ENCODE measurements at places on chromosomes 5 and 9. TPM values are rescaled to one million over a fixed set of nuclear protein-coding genes. Genes with fewer than 3 reads are reported as not detected.

- DNase-seq, result no peak
These were observed 67.1 kb upstream of the HSPB3 start for GRCh38 chr5:54388409-54388808.

- DNase-seq, result peak; percentile 51
These were observed 238.7 kb upstream of the NREP start for GRCh38 chr5:111995701-111996100.

Gene SPINK4
- total RNA-seq, result not detected

- peak; percentile 22 for DNase-seq
These were observed 42.0 kb upstream of the CDC42SE2 start for GRCh38 chr5:131221888-131222287.

Gene WDR31
- total RNA-seq, result 0.22 TPM

Gene STKLD1
- total RNA-seq, result not detected

Gene F12
- 1.7 TPM for total RNA-seq

DNA sequence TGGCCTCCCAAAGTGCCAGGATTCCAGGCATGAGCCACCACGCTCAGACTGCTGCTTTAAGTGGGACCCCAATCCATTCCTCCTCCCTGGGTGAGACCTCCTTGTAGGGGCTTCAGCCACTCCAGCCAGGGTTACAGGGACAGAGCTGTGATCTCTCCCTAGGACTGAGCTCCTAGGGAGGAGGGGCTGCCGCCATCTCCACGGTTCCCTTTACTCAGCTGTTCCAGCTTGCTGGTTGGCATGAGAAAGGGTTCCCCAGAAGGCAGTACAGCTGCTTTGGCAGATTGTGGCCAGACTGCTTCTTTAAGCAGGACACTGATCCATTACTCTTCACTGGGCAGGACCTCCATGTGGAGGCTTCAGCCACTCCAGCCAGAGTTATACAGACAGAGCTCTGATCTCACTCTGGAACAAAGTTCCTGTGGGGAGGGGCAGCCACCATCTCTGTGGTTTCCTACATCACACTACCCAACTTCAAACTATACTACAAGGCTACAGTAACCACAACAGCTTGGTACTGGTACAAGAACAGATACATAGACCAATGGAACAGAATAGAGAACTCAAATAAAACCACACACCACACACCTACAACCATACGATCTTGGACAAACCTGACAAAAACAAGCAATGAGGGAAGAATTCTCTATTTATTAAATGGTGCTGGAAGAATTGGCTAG is 7.2 kb downstream of the INSL6 start:
- DNase-seq, result peak; percentile 16

Gene CSF1R
- total RNA-seq, result 0.22 TPM

GRCh38 chr9:89564346-89564878 is 40.4 kb upstream of the GADD45G start:
- DNase-seq, result peak; percentile 71

Gene AP3B1
- total RNA-seq, result 54.3 TPM

Gene COL27A1
- 0.44 TPM for total RNA-seq

Gene UNC13B
- 18.5 TPM for total RNA-seq

- DNase-seq, result no peak
These were observed 4.7 kb upstream of the PPP1R26 start for GRCh38 chr9:135474915-135475314.

DNA sequence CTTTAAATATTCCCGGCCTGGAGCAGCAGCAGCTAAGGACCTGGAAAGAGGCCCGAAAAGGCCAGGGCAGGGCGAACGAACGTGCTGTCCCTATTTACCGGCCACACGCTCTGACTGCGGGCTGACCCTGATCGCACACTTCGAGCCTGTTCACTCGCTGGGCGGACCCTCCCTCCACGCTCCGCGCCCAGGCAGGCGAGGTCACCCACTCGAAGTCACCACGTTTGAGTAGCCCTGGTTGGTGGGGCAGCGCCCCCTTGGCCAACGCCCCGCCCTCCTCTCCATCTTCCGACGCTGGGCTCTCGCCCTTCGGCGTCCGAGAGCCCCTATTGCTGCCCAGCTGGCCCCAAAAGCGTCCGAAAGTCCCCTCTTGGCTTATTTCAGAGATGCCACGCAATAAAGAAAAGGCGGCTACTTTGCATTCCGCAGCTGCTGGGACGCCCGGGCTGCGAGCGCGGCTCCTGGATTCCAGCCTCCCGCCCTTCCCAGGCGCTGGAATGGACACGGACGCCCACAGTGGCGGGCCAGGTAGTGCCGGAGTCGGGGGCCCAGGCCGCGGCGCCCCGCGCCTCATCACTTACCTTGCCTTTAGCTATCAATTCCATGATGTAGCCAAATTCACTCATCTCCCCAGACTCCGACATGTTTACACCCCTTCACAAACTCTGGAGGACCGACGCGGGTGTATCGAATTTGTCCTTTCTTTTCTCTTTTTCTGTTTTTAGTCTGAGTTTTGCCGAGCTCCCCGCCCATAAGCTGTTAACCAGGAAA is 9.9 kb upstream of the TRIM36 start:
- peak; percentile 18 for DNase-seq

DNA sequence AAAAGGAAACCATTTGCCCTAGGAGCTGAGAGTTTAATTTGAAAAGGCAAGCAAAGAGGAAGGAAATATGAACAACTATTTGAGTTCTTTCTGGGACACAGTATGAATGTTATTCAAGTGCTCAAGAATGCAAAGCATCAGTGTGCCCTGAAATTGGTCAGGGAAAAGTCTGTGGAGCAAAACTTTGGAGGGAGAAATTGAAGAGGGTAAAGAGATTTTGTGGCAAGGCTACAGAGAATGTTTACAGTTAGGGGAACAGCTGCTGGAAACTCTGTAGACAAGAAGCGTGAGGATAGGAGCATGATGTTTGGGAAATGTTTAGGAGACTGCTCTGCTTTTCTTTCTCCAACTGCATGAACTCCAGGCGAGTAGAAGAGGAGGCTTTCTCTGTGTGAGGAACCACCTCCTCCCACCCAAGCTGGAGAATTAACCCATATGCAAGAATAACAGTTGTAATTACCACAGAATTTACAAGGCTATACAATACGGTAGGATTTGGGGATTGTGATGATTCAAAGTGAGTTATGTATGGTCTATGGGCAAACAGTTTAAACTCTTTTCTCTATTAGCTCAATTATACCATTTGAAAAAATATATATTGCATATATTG is 75.4 kb upstream of the IL7R start:
- DNase-seq, result no peak

Gene SLC22A4
- 6.3 TPM for total RNA-seq

- DNase-seq, result peak; percentile 48
These were observed 53.0 kb downstream of the EXOSC2 start for GRCh38 chr9:130746434-130747212.

DNA sequence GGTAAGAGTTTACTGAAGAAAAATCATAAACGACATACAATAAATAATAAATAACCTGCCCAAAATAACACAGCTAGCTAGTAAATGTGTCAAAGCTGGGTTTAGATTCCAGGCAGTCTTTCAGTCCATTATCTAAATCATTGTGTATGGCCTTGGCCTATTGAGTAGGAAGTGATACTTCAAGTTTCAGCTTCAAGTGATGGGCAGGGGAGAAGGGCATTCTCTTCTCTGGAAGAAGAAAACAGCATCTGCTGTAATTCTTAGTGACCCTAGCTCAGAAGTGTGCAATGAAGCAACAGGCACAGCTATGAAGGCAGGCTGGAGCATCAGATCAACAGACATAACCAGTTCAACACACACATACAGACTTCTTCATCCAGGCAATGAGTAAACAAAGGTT is 42.5 kb downstream of the FNIP1 start:
- DNase-seq, result no peak

GRCh38 chr5:172870715-172871461 is 36.8 kb downstream of the ERGIC1 start:
- no peak for DNase-seq

Gene SHOC1
- 0.02 TPM for total RNA-seq

- DNase-seq, result peak; percentile 47
These were observed 149.8 kb upstream of the CDKN2B start for GRCh38 chr9:22158927-22159346.

- DNase-seq, result no peak
These were observed 34.9 kb upstream of the TEK start for GRCh38 chr9:27073841-27074728.

- DNase-seq, result no peak
These were observed 3.4 kb downstream of the SSNA1 start for GRCh38 chr9:137191691-137192447.

GRCh38 chr9:81559709-81560108 is 129.6 kb downstream of the TLE1 start:
- peak; percentile 98 for DNase-seq

DNA sequence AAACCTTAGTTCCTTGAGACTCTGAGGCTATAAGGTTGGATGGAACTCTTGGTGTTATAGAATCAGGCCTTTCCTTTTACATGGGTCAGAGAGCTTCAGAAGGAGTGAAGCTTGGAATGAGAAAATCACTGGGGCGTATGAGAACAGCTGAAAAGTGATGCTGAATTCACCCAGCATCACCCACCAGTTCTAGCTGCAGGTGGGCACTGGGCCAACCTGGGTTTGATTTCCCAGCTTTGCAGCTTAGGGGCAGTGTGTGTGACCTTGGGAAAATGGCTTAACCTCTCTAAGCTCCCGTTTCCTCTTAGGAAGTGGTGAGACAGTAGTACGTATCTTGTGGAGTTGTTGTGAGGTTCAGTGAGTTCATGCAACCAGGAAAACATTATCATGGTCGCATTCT is 10.7 kb downstream of the PCDH12 start:
- no peak for DNase-seq

Gene PFN3
- total RNA-seq, result not detected

- peak; percentile 42 for DNase-seq
These were observed 305.4 kb upstream of the MSX2 start for GRCh38 chr5:174418809-174419539.

Gene THG1L
- total RNA-seq, result 6.1 TPM

GRCh38 chr9:88391236-88391635 is 3.0 kb downstream of the SPIN1 start:
- DNase-seq, result no peak

- peak; percentile 97 for DNase-seq
These were observed 137.9 kb upstream of the TRIM32 start for GRCh38 chr9:116549061-116549664.

- no peak for DNase-seq
These were observed 4.1 kb upstream of the GRAMD2B start for GRCh38 chr5:126419102-126419501.

- DNase-seq, result no peak
These were observed 360.9 kb downstream of the KDM4C start for GRCh38 chr9:7118633-7119032.

Gene PCDHB6
- 0.49 TPM for total RNA-seq

- peak; percentile 66 for DNase-seq
These were observed 11.1 kb downstream of the CNTFR start for GRCh38 chr9:34578241-34579103.

DNA sequence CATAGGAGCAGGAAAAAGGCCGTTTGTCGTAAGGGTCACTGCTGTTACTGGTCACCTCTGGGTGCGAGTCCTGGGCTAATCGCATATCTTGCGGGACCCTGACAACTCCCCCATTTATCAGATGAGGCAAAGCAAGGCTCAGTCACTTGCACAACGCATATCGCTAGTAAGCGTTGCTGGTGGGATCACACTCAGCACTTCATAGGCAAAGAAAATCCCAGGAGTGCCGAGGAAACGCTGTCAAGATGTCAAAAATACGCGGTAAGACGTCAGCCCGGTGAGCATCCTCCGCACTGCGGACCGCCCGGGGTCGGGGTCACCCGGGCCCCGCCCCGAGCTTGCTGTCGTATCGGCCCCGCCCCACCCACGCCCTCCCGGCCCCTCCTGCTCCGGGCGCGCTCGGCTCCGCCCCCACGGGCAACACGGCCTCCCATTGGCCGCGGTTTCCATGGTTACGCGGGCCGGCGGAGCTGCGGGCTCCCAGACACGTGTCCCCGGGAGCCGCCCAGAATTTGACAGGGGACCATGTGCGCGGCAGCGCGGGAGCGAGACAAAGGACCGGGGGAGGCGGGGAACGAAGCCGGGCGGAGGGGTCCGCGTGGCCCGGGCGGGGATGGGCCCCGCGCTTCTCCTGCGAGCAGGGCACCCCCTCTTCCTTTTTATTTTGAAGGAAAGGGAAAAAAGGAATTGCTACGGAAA is 80.2 kb upstream of the IER5L start:
- DNase-seq, result peak; percentile 85

Gene SPATA31D4
- not detected for total RNA-seq

Gene KLF4
- 0.98 TPM for total RNA-seq

Gene PCDHGA6
- 0.07 TPM for total RNA-seq

Gene PCSK5
- total RNA-seq, result 0.10 TPM

Gene TAF11L2
- not detected for total RNA-seq

- no peak for DNase-seq
These were observed 597.0 kb downstream of the PSAT1 start for GRCh38 chr9:78893774-78894401.

All from M059J (cell line).